ENCODE measurements at places on chromosomes 16 and 17.

GRCh38 chr17:33053676-33054075 is 62.0 kb downstream of the SPACA3 start:
- DNase-seq, result no peak

GRCh38 chr17:58232707-58233156 is 5.7 kb upstream of the LPO start:
- peak; percentile 30 for DNase-seq

DNA sequence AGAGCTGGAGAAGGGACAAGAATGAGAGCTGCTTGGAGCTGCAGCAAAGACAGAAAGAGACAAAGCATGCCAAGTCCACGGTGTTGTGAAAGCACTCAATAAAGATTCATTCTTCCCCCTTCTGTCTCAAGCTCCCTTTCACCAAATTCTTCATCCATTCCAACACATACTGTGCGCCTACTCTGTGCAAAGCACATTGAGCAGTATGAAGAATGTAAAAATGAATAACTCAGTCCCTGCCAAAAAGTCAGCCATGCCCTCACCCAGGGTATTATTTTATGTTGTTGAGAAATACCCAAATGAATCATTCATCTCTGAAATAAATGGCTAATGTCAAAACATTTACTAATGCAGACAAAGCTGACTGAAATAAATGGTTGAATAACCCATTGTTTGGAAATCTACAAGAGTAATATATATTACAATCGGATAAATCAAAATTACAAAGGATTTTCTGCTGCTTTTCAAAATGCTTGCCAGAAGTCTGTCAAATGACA is 282.9 kb upstream of the IRX5 start:
- no peak for DNase-seq

- DNase-seq, result peak; percentile 39
Observed at GRCh38 chr17:74442670-74443515, 11.0 kb downstream of the GPRC5C start.

DNA sequence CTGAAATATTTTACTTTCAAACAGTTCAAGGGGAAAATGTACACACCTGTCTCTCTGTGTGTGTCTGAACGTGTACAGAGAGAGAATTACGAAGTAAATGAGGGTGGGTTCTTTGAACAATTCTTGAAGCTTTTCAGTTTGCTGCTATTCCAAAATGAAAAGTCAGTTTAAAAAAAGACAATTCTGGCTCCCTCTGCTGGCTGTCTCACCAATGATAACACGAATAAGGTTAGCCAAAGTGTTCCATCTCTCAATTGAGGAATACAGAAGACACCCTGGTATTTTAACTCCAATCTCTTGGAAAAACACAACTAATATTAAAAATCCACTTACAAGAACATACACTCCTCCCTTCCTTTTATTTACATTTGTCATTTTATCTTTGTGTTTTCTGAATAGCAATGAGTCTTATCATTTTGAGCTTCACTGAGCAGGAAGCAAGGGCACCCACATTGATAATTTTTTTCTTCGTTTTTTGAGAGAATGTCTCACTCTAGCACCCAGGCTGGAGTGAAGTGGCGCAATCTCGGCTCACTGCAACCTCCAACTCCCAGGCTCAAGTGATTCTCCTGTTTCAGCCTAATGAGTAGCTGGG is 20.5 kb downstream of the EFTUD2 start:
- DNase-seq, result peak; percentile 63

DNA sequence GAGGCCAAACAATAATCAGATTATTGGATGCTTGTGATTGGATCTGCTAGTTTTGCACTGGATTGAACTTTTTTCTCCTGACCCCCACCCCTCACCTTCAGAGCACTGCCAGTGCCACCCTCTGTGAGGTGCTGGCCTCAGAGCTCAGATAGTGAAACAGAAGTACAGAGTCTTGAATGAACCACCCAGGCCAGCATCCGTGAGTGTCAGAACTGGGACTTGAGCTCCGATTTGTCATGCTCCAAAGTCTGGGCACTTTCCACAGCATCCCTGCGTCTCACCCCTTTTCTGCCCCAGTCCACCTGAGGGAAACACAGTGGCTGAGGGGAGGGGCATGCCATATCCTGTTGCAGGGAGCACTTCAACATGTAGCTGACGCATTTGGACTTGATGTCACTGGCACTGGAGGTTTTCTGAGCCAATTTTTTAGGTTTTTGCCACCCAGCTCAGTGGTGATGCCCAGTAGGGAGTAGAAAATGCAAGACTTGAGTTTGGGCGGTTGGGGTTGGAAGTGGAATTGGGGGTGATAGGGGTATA is 47.3 kb downstream of the SMPD3 start:
- DNase-seq, result no peak

GRCh38 chr17:72233986-72234385 is 113.2 kb downstream of the SOX9 start:
- no peak for DNase-seq

- DNase-seq, result no peak
Observed at GRCh38 chr16:54926166-54926838, 4.4 kb upstream of the IRX5 start.

DNA sequence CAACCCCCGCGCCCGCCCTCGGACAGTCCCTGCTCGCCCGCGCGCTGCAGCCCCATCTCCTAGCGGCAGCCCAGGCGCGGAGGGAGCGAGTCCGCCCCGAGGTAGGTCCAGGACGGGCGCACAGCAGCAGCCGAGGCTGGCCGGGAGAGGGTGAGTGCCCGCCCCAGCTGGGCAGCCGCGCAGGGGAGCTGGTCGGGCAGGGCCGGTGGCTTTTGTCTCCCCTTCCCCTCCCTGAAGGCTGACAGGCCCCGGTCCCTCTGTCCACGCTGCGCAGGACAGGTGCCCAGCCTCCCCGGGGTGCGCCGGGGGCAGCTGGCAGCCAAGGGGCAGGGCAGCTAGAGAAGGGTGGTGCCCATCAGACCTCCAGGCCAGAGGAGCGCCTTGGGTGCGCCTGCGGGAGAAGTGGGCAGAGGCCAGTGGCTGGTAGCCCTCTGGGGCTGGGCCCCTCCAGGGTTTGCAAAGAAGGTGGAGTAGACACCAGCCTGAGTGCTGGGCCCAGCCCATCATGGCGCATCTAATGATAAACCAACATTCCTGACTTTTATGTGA is 278 bp downstream of the ITGB4 start:
- no peak for DNase-seq

DNA sequence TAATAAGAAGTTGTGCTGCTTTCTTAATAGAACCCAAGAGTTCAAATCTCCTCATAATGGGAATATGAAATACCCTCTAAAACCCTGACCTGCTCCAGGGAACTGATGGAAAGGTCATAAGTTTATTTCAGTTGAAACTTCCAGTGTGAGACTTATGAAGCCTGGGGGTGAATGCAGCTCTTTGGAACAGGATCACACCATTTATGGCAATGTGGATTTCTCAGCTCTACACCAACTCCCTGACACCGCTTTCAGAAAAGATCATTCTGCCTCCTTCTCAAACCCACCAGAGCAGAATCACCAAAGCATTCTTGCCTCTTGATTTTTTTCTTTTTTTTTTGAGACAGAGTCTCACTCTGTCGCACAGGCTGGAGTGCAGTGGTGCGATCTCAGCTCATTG is 16.7 kb upstream of the KPNB1 start:
- DNase-seq, result no peak

DNA sequence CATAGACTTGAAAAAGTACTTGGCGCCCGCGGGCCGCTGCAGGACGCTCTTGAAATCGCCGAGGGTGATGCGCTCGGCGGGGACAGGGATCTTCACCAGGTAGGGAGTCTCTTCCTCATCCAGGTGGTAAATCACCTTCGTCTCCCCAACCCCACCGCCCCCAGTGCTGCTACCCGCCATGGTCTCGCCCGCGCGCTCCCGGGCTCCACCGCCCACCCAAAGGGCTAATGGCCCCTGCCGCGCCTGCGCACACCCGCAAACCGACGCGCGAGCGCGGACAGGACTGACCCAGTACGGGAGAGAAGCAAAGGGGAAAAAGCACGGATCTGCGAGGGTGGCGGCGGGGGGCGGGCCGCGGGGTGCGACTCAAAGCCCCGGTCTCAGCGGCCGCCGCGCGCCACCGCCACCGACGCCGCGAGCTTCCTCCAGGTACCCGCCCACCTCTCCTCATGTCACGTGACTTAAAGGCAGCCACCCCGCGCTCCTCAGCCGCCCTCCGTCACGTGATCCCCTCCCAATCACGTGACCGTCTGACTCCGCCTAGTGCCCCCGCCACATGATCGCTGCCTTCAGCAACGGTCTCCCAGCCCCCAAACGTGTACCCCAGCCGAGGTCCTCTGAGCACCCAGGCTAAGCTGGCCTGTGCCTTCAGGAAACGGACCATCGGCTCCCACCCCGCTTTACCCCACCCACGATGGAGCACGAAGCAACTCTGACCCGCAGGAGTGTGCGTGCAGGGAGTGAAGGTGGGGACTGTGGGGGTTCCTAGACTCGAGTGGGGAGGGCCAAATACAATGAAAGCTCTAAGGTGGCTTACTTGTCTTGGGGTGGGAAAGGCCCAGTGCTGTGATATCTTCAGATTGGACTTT is at the start of gene DVL2:
TSS of gene DVL2 (minus strand) at position 435 of the 869 bp plus-strand sequence. CDS start at position 180, 255 bp downstream.
- DNase-seq, result peak; percentile 98

GRCh38 chr17:42408061-42408460 is 15.0 kb downstream of the CAVIN1 start:
- DNase-seq, result peak; percentile 82

DNA sequence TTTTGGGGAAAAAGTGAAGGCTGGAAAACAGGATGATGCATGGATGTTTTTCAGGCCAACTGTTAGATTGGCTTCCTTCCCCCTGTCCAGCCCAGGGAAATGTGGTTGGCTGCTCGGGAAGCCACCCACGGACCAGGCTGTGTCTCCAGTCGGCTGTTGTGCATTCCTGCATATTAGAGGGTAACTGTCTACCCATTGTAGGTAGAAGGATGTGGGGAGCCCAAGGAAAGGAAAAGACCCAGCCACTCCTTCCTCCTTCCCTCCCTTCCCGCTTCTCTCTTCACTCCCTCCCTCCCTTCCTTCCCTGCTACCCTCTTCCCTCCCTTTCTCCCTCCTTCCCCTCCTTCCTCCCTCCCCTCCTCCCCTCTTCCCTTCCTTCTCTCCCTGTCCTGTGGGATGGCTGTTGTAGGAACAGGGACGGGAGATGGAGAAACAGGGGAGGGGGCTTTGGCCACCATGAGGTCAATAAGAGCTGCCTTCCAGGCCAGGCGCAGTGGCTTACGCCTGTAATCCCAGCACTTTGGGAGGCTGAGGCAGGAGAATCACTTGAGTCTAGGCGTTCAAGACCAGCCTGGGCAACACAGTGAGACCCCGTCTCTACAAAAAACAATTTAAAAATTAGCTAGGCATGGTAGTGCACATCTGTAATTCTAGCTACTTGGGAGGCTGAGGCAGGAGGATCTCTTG is 16.9 kb downstream of the SYT17 start:
- DNase-seq, result peak; percentile 26

DNA sequence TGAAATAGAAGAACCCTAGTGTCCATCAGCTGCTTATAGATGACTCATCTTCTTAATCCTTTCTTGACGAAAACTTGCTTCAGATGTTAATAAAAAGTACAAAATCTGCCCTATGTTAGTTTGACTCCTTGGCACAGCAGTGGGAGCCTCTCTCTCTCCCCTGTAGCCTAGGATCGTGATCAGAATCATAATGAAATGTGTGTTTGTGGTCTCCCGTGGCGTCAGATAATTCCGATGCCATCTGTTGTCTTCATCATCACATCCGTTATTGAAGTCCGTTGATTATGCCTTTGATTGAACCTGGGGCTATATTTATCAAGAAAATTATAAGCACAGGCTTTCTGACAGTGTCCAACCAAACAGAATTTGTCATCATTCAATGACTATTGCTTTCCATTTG is 102.5 kb downstream of the BMERB1 start:
- DNase-seq, result no peak

DNA sequence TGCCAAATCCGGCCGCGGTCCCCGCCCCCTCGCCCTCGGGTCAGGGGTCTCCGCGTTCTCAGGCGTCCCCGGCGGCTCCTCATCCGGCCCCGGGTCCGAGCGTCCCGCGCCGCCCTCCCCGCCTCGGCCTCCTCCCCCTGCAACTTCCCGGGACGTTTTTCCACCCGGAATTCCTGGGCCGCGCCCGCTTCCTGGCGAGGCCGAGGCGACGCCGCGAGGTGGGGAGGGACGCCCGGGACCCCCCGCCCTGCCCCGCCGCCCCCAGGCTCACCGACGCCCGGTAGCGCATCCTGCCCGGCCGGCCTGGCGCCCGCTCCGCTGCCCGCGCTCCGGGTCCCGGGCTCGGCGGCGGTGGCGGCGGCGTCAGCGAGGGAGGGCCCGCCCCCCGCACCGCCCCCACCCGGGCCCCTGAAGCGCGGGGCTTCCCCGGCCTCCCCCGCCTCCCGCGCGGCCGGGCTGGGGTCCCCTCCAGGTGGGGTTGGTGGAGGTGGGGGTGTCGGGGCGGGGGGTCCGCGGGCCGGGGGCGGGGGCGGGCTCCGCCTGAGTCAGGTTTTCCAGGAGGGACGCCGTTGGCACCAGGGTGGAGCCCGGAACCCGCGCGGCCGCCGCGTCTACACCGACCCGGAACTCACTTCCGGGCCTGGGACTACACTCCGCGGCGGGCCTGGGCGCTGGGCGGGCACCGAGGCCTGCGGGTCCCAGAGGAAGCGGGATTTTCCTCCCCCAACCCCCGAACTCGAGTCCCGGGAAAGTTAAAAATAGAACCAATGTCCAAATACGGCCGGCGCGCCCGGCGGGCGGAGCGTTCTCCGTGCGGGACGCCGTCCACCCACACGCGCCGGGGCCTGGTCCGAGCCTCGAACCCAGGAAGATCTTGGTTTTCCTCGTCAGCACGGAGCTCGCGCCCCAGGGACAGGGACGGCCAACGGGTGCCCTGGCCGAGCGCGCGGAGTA is 6.8 kb downstream of the MYO1C start:
- DNase-seq, result peak; percentile 58

DNA sequence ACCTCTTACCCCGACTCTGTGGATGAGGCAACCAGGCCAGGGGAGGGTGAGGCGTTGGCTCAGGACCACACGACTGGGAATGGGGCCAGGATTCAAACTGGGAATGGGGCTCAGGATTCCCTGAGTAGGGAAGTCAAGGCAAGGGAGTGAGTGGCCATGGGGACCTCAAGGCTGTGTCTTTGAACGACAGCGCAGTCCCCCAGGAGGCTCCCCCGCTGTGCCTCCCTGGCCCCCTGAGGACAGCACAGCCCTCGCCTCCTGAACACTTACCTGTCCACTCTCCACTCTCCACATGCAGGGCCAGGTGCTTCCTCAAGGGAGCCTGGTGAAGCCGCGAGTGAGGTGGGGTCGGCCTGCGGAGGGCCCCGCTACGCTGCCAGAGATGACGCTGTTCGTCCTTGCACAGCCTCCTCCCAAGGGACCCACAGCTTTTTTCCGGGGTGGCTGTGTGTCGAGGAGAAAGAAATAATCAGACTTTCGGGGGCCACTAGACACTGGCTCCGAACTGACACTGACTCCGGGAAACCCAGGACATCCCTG is 6.9 kb downstream of the ZNF469 start:
- no peak for DNase-seq

- DNase-seq, result no peak
Observed at GRCh38 chr17:76567634-76568432, 17.8 kb downstream of the ST6GALNAC2 start.

GRCh38 chr16:68079626-68080344 is 5.4 kb upstream of the NFATC3 start:
- peak; percentile 55 for DNase-seq
